ENCODE measurements at places on chromosomes 3 and 15. TPM values are rescaled to one million over a fixed set of nuclear protein-coding genes. Genes with fewer than 3 reads are reported as not detected.

The TUSC7 gene
- total RNA-seq, result not detected

DNA sequence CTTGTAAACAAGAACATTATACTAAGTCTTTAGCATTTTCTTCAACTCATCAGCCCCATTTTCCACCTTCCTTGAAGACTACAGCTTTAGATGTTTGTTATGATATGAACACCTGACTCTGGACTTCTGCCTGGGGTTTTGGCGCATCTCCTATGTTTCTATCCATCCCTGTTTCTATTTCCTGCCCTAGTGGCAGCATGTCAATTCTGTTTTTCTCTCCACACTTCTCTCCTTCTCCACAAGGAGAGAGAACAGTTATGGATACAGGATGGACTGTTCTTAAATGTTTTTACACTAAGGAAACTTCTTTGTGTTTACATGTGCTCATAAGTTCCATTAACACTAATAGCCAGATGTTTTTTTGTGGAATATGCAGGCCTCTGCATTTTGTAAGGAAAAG, 423.3 kb upstream of the IL12A start:
- no peak for DNase-seq

GRCh38 chr15:47934342-47934741, 186.4 kb upstream of the SLC24A5 start:
- DNase-seq, result no peak

- DNase-seq, result no peak
Observed at GRCh38 chr3:25171897-25172296, 256.2 kb upstream of the RARB start.

The THRB gene
- total RNA-seq, result not detected

DNA sequence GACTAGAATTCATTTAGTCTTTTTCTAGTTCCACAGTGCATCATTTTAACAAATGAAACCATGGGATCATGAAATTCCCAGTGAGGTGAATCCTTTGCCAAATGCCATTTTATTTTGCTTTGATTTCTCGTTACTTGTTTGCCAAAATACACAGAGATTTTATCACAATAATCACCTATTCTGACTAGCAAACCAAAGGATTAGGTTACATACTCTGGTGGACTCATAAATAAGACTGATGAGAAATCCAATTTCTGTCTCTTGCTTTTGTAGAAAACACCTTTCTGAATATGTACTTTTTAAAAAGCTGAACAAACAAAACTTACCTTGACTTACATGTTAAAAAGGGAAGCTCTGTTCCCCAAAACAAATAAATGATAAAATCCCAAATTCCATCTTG, 12.2 kb downstream of the ERC2 start:
- DNase-seq, result no peak

GRCh38 chr15:65956307-65956706, 87.0 kb downstream of the RAB11A start:
- DNase-seq, result no peak

DNA sequence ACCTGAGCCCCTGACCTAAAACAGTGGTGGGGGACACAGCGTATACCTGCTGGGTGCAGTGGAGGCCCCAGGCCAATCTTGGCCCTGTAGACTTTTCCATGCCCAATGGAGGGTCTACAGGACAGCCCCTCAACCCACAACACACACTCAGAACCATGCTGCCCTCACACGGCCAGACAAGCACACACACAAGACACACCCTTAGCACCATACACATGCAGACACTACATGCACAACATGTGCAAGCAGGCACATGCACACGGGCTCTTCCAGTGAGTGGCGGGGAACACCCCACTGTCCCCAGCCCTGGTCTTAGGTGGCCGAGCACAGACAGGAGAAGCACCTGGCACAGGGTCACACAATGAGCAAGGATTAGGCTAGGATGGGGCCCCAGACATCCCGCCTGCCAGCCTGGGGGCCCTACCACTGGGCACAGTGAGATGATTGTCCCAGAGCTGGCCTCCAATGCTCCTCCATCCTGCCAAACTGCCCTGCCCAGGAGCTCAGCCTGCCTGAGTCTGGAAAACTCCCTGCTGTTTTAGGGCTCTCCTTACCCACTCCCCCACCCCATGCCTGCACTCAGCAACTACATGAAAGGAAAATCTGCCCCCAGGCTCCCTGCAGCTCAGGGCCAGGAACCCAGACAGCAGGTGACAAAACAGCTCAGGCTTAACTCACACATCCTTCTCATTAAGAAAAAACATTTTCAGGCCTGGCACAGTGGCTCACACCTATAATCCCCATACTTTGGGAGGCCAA, 15.8 kb downstream of the IQSEC1 start:
- DNase-seq, result no peak

DNA sequence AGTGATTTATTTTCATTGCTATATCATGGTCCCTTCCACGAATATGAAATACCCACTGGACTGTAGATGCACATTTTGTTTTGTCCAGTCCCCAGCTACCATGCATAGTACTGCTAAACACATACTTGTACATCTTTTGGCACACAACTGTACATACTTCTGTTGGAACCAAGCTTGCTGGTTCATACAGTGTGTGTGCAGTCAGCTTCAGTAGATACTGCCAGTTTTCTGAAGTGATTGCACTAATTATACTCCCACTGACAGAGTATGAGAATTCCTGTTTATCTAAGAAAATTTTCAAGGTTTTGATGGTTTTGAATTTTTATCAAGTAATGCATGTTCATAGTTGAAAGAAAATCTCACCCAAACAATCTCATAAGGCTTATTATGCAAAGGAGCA, 100.7 kb upstream of the LMCD1 start:
- no peak for DNase-seq

The CACNA2D2 gene
- 0.70 TPM for total RNA-seq

DNA sequence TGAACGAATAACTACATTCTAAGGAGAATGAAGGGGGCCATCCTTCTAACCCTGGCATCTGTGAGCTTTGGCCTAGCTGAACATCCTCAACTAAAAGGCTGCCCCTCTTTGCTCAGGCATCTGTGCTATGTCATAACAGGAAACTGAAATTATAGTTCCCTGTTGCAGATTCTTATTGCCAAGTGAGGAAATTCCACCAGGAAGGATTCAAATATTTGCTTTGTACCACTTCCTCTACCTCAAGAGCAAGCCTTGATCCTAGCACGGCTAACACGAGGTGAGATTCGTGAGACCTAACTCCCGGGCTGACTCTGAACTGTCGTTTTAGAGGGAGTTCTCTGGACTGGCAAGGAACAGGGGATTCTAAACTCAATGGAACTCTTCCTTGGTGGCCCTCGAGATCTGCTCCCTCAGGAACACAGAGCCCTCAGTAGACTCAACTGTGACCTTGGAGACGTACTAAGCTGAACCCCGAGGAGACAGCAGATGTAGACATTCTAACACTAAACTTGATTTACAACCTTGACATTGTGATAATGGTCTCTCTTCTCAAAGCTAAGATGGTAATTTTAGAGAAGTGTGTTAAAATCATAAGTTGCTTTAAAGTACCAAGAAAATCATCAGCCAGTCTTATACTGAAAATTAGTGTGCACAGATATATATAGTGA, 4.2 kb downstream of the SPG21 start:
- no peak for DNase-seq

DNA sequence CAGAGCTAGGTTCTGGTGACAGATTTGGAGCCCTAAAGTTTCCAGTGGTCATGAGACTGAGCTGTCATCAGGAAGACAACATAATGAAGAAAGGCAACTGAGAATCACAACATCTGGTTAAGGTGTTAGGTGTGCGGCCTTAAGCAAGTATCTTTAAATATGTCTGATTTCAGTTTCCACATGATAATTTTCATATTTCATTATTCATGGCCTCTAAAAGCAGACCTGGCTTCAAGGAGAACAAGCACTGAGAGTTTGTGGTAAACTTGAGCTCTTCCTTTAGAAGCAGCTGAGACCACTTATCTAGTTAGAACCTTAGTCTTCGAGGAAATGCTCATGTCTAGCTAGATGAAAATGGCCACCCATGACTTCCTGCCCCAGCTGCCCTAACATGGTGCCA, 25.7 kb upstream of the MYLK start:
- DNase-seq, result no peak

The DPPA4 gene
- 0.54 TPM for total RNA-seq

Data from activated naive CD8-positive, alpha-beta T cell treated with anti-CD3 and anti-CD28 coated beads for 36 hours (primary cell).